ENCODE measurements at places on chromosomes 16 and 17.
A peak's percentile ranks its signal among the peaks of the same experiment; 100 is the strongest.

GRCh38 chr17:37162800-37163199 lies 213.0 kb upstream of the C17orf78 start:
- no peak for DNase-seq

- peak; percentile 87 for DNase-seq
Observed at GRCh38 chr16:69727916-69728270, 1.5 kb upstream of the NQO1 start.

DNA sequence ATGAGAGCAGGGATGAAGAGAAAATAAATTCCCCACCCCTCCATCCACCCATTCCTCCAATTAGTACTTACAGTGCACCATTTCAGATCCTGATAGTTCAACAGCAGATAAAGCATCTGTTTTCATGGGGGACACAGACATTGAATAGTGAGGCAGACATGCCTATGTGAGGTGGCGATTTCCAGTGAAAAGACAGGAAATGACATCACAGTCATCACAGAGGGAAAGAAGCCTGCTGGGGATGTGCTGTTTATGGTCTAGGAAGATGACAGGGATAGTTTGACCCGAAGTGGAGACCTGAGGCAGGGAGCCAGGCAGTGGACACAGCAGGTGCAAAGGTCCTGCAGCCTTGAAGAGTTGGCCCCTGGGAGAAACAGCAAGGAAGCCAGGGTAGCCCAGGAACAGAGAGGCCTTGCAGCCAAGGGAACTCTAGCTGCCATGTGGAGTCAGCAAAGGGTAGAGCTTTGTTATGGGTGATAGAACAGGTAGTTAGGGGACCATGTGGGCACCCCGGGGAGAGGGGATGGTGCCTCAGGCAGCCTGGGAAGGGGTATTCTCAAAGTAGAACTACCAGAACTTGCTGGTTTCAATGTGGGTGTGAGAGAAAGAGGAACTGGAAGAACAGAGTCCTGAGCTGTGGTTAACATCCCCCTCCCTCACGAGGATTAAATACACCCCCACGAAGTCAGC lies 256.6 kb downstream of the CPPED1 start:
- DNase-seq: no peak

GRCh38 chr17:69480245-69480644 lies 65.7 kb downstream of the MAP2K6 start:
- DNase-seq: no peak

Measured in upper lobe of right lung (tissue), 1 donor.